ENCODE measurements at places on chromosomes 12 and 14.

DNA sequence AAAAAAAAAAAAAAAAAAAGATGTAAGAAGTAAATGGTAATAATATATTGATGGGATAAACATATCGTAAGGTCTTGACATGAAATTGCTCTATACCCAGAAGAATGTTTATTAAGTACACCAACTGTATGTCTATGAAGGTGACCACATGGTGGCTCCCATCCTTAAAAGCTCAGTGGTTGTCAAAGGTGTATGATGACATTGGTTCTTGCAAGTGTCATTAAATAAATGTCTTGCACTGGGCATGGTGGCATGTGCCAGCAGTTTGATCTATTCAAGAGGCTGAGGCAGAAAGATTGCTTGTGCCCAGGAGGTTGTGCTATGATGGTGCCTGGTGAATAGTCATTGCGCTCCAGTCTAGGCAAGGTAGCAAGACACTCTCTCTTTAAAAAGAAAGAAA, 10.4 kb downstream of the CCT2 start:
- DNase-seq = no peak

DNA sequence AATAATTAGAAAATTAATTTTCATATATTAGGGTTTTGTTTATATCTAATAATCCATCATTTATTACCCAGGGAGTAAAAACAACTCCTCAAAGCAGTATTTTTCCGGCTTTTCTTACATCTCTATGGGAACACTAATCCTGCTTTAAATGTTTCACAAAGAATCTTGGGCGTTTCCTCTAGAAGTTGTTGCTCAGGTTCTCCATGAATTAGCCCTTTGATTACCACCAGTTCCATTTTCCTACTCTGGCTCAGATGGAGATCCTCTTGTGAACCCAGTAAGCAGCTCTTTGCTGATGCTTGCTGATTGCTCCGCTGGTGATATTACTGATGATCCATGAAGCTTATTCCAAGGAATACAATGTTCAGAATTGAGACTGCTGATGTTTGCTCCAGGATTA, 78.5 kb upstream of the PKP2 start:
- no peak for DNase-seq

GRCh38 chr14:36605506-36605857, 23.1 kb upstream of the NKX2-8 start:
- DNase-seq = peak; percentile 75

GRCh38 chr14:54002653-54003052, 46.0 kb upstream of the BMP4 start:
- no peak for DNase-seq
